ENCODE measurements at places on chromosomes 13 and 19.
A peak's percentile ranks its signal among the peaks of the same experiment; 100 is the strongest.

GRCh38 chr13:66014771-66015170 lies 1215.4 kb downstream of the PCDH9 start:
- no peak for DNase-seq

- DNase-seq: no peak
Observed at GRCh38 chr13:82878536-82878935, 1003.7 kb downstream of the SLITRK1 start.

DNA sequence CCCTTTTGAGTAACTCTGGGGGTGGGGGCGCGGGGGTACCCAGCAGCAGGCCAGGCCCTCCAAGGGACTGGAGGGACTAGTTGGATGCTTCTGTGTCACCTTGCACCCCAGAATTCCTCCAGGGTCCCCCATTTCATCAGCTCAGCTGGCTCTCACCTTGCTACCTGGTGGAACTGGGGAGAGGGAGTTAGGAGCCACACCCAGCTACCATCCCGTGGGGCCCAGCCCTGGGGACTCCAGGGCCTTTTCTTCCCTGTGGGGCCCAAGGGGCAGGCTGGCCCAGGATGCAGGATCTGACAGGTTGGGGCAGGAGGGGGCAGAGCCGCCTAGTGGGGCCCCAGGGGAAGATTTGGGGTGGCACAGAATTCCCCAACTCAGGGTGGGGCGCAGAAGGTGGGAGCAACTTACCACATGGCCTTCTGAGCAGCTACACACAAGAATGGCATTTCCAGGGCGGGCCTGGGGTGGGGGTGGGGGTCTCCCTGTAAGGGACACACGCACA lies 32.8 kb upstream of the NANOS3 start:
- DNase-seq: no peak

GRCh38 chr13:76600081-76600480 lies 286.1 kb downstream of the KCTD12 start:
- no peak for DNase-seq

DNA sequence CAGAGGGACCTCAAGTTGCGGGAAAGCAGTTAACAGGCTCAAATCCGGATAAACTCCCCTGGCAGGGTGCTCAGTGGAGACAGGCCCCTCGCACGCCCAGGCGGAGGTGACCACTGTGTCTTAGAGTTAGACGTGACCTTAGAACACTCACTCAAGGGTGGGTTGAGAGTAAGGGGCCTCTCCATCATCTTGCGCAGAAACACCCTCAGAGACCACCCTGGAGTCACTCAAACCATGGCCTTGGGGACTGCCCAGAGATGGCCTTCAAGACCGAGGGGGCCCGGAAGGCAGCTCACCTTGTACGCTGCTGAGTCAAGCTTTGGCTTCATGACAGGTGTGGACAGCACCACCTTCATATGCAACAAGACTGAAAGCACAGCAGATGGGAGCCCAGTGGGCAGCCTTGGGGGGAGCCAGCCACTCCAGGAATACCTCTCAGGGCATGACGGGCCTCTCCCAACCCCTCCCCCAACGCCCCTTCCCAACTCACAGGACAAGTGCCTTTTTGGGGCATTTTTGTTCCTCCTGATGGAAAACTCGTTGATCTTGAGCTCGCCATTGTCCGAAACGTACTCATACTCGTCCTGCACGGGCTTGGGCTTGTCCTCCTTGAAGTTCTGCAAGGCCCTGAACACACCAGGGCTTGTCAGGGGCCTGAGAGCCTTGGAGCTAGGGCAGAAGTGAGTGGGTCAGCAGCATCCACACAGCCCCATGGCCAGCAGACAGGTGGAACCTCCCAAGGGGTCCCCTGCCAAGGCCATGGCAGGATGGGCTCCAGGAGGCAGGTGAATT lies 229.2 kb downstream of the TUBA3C start:
- no peak for DNase-seq

- DNase-seq: no peak
Observed at GRCh38 chr13:35129500-35129899, 187.4 kb downstream of the NBEA start.

DNA sequence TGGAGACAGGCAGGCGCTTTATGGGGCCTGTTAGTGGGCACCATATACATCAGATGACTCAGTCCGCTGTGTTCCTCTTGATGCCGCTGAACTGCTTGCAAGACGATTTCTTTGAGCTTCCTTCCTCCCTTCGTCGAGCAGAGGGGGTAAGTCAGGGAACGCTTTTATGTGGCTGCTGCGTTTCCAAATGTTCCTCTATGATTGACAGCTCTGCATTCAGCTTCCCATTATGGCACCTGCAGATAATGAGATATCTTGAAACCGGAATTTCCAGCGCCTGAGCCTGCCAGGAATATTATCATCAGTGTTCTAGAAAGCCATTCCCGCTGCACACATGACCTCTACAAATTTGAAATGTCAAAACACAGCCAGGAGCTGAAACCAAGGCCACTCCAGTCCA lies 257.0 kb downstream of the TSHZ3 start:
- no peak for DNase-seq

DNA sequence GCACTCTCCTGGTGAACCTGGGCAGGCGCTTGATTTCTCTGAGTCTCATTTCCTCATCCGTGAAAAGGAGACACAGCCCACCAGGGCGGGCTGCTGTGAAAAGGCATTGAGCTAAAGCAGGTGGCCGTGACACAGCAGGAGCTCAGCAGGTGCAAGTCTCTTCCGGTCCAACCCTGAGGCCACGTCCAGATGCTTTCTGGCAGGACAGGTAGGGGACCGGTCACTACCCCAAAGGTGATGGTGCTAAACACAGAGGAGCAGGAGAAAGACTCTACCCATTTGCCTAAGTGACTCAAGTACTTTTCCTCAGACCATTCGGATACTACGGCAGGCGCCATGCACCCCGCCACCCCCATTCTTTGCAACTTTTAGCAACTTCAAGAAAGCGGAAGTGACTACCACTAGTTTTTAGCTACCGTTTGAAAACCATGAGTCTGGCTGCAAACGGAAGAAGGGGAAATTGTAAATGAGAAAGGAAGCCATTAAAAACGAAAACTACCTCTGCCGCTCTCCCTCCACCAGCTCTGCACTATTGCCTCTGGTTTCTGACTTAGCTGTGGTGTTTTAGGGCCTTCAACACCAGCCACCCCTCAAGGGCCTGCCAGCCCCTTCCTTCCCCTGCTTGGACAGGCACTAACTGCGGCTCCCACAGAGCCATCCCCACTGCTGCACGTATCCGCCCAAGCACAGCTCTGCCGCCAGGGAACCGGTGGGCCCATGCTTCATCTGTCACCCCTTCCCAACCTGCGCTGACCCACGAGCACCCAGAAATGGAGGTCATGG lies 4.8 kb downstream of the PPP6R1 start:
- DNase-seq: peak; percentile 53

GRCh38 chr19:42424345-42424707 lies 2.9 kb downstream of the LIPE start:
- DNase-seq: no peak

DNA sequence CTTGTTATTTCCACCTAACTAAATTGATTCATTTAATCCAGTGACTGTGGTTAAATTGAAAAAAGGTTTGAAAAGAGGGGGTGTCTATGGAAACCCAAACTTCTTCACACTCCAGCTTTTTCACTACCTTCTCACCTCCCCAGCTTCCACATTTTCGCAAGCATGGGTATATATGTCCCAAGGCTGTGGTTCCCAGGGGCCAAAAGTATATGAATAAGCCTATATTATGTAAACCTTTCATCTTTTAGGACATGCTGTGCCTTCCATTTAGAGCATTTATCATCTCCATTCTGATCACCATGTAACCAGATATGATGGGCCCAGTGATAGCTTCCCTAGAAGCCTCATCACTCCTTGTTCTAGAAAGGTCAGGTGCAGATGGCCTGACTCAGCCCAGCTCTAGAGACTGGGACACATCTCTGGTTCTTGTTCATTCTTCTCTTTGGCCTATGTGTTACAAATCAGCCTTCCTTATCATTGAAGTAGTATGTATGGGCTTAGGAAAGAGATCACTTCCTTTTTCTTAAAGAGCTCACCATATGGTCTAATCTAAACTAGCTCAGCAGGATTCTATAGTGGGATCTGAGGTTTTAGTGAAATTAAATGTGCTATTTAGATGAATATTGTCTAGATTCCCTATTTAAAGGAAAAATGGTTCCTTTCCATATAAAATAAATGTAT lies 19.5 kb upstream of the ARL11 start:
- DNase-seq: no peak

GRCh38 chr13:48579165-48579918 lies 46.5 kb upstream of the RCBTB2 start:
- DNase-seq: no peak

GRCh38 chr19:45653634-45654033 lies 14.4 kb upstream of the GIPR start:
- DNase-seq: no peak
